Fibroblast of skin of abdomen (primary cell): ENCODE measurements at places on chromosomes 1 and 21.
A peak's percentile ranks its signal among the peaks of the same experiment; 100 is the strongest.

DNA sequence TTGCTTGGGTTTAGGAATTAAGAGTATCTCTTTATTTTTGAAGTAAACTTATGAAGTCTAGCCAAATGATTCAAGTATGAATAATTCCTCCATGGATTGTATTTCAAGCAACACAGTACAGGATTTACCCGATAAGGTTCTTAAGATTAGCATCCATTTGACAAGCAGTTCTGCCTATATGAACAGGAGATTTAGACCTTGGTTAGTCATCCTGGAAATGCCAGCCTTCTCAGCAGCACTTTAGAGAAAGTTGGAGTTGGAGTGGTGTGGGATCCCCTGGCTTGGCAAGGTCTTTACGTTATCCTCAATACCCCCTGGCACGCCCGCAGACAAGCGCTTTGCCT, 1.6 kb downstream of the BCAR3 start:
- DNase-seq, result peak; percentile 60

DNA sequence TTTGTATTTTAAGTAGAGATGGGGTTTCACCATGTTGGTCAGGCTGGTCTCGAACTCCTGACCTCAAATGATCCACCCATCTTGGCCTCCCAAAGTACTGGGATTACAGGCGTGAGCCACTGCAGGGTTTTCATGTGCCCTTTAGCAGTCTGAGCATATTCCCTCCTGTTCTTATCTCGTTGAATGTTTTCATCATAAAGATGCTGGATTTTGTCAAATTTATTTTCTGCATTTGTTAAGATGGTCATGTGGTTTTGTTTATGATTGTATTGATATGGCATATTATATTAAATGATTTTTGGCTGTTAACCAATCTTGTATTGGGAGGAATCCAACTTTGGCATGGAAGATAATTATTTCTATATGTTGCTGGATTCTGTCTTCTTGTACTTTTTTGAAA, 8.8 kb downstream of the JMJD4 start:
- no peak for DNase-seq

DNA sequence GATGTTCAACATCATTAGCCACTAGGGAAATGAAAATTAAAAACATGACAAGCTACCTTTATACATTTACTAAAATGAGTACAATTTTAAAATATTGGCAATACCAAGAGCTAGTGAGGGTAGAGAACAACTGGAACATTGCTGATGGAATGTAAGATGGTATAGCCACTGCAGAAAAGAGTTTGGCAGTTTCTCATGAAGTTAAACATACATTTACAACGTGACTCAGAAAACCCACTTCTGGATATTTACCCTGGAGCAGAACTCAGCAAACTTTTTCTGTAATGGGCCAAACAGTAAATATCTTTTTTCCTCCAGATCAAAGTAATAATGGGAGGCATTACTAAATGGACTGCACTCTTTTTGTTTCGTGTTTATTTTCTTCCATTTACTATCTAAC, 22.1 kb downstream of the LPGAT1 start:
- DNase-seq, result no peak

- DNase-seq, result peak; percentile 26
These were observed 115.7 kb downstream of the MAP3K21 start for GRCh38 chr1:233443040-233443760.

DNA sequence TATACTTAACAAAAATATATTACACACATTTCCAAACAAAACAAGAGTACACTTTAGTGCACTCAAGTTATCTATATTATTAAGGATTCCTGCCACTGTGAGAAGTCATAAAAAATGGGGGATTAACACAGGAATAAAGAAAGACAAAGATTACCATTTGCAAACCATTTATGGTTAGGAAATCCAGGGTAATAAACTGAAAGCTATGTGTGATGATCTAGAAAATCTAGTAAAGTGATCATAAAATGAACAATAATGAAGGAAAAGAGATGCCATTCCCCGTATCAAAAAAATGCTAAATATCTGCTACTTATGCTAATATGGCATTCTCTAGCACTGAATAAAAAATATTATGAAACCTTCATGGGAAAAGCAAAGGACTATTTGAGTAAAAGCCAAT, 101.4 kb downstream of the AK5 start:
- DNase-seq, result no peak

- no peak for DNase-seq
These were observed 27.8 kb downstream of the IGFN1 start for GRCh38 chr1:201218409-201218808.

- peak; percentile 52 for DNase-seq
These were observed 19.3 kb upstream of the ACBD6 start for GRCh38 chr1:180521474-180522212.

- no peak for DNase-seq
These were observed 131.0 kb upstream of the LMO4 start for GRCh38 chr1:87197641-87198040.

DNA sequence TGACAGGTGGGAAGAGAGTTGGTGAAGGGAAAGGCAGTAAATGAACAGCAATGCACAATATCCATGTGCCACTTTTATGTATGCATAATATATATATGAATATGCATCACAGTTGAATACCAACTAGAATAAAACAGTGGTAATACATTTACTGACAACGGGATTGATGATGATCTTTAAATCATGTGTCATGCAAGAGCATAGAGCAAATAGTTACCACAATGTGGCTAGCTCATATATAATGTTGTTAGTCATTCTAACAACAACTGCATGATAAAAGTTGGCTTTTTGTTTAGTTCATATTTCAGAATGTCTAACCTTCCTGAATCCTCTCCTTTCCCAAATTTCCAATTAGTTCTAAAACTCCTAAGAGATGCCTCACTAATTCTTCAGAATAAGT, 46.4 kb downstream of the GORAB start:
- DNase-seq, result peak; percentile 48

GRCh38 chr1:110880708-110881374, 7.9 kb downstream of the CD53 start:
- no peak for DNase-seq

DNA sequence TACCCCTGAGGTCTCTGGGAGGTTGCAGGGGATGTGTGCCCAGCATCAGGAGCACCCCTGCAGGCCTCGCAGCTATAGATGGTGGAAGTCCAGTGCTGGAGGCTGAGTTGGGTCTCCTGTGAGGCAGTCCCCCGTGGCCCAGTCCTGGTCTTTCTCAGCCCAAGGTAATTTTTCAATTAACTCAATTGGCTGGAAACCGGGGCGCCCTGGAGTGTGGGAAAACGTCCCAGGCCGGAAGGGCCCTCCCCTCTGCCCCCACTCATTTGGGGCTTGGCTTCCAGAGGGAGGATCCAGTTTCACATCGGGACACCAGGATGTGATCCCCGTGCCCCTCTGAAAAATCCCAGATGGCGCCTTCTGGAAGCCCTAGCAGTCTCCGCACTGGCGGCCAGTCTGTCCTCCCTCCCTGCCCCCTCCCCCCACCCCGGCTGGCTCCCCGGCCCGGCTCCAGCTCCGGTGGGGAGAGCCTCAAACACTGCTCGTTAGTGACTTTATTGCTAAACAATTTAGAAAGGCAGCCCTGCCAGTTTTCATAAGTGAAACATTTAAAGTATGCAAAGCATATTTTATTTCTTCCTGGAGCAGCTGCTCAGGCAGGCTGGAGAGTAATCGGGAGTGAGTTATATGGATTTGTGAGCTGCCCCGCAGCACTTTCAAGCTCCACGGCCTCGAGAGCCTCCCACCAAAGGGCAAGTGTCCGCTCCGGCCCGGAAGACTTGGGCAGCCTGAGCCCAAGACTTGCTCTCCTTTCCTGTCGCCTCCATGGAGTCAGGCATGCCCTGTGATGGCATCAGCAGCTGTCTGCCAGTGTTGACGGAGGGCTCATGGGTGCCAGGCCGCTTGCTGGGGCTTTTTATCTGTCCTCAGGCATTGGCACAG, 208.2 kb upstream of the TMEM51 start:
- peak; percentile 95 for DNase-seq

DNA sequence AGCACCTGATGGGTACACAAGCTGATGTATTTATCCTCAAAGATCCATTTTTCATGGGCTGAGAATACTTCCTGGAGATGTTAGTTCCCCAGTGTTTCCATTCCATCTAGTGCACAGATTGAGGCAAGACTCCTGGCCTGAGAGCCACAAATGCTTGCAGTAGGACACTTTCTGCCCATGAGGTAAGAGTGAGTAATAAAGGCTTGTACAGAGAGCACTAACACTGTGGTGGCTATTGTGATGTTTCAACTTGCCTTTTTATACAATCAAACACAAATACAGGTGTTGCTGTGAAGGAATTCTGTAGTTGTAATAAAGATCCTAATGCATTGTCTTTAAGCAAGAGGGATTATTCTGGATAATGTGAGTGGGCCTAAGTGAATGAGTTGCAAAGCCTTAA, 186.1 kb upstream of the ADAMTS5 start:
- DNase-seq, result no peak

DNA sequence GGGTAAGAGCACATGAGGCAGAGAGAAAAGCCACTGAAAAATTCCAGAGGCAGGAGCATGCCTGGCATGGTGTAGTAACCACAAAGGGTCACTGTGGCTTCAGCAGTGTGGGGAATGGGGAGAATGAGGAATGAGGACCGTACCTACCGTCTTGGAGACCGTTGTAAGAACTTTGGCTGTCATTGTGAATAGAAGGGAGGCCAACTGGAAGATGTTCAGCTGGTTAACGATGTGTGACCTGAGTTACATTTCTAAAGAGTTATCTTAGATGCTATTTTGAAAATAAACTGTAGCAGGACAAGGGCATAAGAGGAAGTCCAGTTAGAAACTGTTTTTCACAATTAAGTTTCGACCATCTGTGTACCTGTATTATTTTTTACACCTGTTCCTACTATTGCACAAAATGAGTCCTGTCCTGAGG, 365.5 kb upstream of the SGIP1 start:
- DNase-seq, result no peak
